NCI-H2081 treated with DMSO at 0.1 percent for 48 hours (cell line): ENCODE measurements at places on chromosomes 6 and 20.

DNA sequence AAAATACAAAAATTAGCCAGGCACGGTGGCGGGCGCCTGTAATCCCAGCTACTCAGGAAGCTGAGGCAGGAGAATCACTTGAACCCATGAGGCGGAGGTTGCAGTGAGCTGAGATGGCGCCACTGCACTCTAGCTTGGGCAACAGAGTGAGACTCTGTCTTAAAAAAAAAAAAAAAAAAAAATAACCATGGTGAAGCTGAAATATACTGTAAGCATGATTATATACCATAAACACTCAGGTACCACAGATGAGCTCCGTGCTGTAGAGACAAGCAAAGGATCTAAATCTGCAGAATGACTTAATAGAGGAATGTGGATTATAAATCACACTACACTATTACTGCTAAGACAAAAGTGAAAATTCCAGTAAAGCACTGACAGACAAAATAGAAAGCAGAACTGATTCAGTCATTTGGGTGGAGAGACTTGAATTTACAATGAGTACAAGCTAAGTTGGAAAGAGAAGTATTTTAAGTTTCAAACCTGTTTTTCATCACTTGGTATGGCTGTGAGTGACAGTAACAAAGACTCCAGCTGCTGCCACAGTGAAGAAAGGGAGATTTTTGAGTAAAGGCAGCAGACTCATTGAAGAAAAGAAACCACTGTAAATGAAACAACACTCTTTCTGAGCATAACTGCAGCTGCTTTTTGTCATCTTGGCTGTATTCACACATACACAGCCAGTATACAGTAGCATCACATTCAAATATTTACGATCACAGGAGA lies 322.1 kb downstream of the RNGTT start:
- DNase-seq, result no peak

DNA sequence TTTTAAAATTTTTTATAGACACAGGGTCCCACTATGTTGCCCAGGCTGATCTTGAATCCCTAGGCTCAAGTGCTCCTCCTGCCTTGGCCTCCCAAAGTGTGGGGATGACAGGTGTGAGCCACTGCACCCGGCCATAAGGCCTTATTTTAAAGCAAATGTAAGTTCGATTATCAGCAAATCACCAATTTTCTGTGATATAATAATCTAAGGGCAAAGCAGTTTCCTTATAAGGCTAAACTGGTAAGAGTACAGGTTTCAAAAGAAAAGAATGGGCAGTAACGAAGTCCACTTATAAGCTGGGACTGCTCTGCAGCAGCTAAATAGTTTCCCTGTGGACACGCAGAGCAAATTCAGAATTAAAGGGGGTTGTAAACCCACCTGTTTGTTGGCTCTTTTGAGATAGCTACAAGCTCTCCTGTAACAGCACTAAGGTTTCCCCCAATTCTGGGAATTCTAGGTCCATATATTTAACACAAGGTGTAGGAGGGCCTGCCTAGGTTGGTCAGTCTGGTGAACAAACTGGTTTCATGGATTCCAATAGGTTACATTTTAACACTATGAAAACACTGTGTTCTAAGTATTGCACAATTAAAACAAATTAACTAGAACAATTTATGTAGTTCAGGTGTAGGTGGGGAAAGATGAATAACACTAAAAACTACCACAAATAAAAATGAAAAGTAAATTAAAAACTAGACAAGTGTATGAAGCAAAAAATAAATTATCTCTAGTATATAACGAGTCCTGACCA lies 26.3 kb downstream of the LHFPL5 start:
- DNase-seq, result no peak

GRCh38 chr6:26284537-26285142 lies 80.4 kb upstream of the BTN3A2 start:
- no peak for DNase-seq

DNA sequence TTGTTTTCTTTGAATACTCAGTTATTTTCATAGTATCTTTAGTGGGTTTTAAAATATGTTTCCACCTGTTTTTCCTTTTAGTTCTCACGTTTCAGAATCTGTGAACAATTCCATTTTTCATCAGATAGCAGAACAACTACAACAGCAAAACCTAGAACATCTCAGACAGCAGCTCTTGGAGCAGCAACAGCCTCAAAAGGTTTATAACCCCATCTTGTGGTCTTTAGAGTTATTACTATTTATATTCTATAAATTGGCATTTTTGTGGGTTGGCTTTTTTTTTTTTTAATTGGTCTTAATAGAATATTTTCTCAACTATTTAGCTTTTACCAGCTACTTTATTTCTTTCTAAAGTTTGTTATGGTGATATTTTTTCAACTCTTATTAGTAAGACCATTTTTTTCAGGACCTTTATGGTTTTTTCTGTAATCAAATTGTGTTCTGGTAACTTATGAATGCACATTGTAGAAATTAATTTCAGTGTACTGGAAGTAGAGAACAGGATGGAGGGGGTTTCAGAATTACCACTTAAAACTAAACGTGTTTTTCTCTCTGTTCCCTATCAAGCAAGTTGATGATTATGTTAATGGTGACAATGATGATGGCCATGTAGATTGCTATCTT lies 72.2 kb downstream of the SCAF8 start:
- DNase-seq, result no peak

GRCh38 chr6:129597023-129597713 lies 112.8 kb downstream of the ARHGAP18 start:
- no peak for DNase-seq

- no peak for DNase-seq
These were observed 12.9 kb upstream of the ZNF391 start for GRCh38 chr6:27375613-27376079.

DNA sequence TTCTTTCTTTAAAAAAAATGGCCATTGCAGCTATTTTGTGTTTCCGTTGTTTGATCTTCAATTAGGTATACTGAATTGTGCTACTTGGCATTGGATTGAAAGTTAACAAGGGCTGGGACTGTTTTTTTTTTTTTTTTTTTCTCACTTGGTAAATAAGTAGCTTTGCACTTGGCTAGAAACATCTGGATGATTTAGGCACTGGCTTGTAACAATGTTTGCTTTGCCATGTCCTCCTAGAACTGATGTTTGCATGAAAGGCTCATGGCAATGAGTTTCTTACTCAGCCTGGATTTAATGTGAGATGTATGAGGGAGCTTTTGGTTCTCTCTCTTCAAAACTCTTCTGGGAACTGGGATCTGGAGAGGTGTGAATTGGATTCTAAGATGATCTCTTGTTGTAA lies 414.1 kb downstream of the CDH26 start:
- DNase-seq, result no peak

DNA sequence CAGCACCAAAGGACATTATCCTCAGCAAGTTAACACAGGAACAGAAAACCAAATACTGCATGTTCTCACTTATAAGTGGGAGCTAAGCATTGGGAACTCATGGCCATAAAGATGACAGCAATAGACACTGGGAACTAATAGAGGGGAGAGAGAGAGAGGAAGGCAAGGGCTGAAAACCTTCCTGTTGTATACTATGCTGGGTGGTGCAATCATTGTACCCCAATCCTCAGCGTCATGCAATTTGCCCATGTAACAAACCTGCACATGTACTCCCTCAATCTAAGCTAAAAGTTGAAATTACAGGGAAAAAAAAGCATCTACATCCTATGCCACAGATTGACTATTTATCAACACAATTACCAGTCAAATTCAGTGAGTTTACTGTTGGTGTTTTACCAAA lies 20.0 kb upstream of the VNN1 start:
- DNase-seq, result no peak

DNA sequence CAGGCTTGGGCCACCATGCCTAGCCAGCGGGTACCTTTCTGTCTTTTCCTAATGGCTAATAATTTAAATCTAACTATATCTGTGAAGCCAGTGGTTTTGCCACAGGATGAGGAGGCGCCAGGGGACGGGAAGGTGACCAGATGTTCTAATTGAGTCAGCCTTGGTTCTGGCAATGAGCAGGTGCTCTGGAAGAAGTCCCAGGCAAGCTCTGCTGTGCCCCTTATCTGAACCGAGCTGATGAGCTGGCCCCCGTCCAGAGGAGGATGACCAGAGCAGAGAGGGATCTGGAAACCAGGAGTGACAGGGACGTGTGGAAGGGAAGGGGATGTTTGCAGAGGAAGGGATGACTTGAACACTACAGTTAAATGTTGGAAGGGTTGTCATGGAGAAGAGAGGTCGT lies 46.7 kb downstream of the SLC35D3 start:
- DNase-seq, result no peak

GRCh38 chr20:62248890-62249560 lies 10.7 kb downstream of the OSBPL2 start:
- DNase-seq, result no peak

DNA sequence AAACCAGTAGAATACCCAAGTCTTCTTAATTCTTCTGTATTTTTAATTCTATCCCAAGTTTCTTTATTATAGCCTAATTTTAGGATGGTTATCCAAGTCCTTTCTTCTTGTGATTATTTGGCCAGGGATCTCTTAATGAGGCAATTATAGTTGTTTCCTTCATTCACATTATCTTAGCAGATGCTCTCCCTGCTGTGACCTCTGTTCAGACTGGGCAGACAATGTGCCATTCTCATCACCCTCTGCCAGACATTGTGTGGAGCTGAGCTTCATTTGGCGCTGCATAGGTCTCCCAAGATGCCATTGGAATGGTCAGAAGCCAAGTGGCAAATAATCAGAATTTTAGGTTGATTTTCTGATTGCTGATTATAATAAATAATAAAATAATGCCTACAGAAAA lies 79.4 kb downstream of the LIN28B start:
- no peak for DNase-seq

DNA sequence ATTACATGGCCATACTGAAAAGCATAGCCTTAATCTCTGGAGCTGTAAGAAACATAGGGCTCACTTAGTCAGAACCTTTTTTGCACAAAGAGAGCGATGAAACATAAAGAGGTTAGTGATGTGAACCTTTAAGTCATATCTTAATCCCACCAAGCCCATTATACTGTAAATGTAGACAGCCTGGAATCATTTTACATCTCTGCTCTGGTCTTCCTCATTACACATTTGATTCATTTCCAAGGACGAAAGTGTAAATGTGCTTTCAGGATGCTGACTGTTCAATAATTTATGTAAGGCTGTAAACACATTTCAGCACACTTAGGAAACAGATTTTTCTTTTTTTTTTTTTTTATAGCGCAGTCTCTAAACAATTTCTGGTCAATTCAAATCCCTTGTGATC lies 131.3 kb upstream of the B3GAT2 start:
- DNase-seq, result no peak

GRCh38 chr20:54611708-54612412 lies 136.5 kb downstream of the DOK5 start:
- no peak for DNase-seq
